GM23248 (cell line): ENCODE measurements at places on chromosomes 12 and 14.

DNA sequence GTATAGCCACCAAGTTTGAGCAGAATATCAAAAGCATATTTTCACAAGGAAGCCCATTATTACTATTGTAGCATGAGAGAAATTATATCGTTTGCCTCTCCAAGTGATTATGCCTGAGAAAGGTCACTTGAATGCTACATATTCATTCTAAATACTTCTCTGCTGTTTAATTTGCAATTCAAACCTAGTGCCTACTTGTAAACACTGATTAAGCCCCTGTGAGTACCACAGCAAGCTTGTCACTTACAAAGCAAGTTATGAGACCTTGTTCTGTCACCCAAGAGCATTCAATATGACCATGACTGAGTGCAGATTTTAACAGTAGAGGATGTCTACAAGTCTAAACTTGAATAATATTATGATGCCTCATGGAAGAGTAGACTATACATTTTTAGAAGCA lies 124.7 kb upstream of the SSTR1 start:
- DNase-seq: no peak

GRCh38 chr14:48568688-48569087 lies 893.3 kb upstream of the MDGA2 start:
- no peak for DNase-seq

DNA sequence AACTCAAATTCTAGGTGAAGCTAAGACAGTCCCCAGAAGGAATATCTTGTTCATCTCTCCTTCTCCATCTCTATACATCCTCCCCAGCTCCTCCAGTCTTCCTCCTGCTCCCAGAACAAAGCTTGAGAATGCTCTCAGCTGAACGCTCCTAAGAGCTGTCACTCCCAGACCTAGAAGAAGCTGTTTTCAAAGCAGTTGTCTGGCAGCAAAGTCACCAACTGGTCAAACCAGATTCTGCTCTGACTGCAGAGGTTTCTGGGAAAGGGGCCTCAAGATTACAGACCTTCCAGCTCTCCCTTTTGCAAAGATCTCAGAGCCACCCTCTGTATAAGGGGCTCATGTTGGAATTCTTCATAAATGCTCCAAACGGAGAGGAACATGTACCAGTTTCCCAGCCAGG lies 9.6 kb upstream of the HSPB8 start:
- no peak for DNase-seq

DNA sequence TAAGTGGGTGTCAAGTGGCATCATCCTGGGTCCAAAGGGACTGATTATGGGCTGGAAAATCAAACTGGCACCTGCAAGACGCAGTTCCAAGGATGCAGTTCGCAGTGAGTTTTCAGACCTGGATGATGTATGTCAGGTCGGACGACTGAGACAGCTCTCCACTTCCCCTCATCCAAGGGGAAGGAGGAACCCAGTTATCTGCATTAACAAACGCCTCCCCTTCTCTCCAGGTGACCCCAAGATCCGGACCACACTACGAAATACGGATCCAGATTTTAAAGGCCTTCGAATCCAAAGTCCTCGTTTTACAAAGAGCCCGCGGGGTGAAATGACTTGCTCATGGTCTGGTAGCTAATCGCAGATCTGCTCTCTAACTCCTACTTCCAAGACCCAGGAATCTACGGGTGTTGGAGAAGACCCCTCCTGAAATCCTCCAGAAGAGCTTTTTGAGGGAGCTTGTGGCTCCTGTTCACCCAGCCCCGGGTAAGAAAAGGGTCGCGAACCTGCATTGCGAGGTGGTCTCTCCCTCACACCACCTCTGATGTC lies 460 bp upstream of the SYNE2 start:
- DNase-seq: peak; percentile 45

DNA sequence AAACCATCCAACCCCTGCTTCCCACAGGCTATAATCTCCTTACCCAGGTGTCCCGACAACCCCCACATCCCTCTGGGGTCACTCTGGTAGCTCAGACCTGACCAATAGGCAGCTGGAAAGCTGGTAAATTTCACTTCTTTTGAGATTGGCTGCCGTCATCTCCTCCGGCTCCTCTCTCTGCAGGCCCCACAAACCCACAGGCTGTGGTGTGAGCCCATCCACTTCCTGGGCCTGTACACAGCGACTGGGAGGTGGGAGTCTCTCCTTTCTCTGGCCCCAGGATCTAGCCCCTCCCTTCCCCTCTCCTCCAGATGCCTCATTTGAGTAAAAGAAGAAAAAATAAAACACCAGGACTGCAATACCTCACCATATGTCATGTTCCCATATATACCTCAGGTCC lies 709 bp downstream of the INHBC start:
- no peak for DNase-seq

- DNase-seq: peak; percentile 31
Observed at GRCh38 chr14:100532906-100533655, 54.1 kb downstream of the BEGAIN start.

DNA sequence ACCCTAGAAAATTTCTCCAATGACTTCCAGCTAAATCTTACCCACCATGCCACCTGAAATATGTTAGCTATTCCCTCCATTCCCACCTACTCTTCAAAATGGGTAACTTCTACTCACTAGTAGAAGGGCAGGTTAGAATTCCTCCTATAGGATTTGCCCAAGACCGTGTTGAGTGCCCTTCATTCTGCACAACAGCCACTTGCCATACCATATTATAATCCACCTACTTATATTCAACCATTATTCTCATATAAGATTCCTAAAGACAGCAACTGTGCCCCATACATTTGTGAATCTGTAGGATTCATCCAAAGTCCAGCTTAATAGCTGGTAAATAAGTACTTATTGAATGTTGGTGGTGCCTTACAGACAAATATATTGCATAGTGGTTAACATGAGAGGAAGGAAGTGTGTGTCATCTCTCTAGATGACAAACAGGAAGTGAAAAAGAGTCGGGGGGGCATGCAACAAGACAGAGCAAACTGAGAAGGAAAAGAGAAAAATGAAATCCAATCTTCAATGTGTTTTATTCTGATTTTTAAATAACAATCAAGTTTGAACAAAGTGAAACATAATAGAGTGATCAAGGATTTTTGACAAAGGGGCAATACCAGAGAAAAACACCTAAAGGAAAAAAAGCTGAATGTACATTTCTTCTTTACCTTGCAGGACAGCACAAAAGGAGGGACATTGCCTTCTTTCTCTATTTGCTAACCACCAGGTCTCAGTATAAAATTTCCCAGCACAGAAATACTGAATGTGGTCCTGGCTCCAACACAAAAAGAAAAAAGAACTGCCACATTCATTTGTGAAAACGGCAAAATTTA lies 389.3 kb upstream of the USP15 start:
- no peak for DNase-seq

DNA sequence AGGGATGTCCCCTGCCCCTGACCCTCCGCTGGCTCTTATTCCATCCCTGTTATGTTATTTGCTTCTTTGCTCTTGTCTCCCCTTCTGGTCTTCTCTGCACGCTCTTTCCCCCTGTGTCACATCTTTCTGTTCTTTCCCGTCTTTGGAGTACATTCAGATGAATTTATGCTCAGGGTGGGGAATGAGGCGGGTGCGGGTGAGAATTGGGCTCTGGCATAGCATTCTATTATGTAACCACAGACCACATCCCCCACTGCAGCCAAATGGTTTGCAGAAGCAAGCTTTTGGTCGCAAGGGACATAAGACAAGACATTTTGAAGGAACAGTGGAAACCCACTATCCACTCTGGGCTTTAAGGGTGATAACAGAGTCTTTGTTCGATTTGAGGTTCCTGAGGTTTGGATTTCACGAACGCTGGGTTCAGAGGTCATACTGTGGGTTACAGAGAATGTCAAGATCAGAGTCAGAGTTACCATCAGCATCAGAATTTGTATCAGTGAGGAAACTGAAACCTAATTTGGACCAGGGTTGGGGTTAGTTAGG lies 3.8 kb downstream of the ENDOU start:
- DNase-seq: no peak

DNA sequence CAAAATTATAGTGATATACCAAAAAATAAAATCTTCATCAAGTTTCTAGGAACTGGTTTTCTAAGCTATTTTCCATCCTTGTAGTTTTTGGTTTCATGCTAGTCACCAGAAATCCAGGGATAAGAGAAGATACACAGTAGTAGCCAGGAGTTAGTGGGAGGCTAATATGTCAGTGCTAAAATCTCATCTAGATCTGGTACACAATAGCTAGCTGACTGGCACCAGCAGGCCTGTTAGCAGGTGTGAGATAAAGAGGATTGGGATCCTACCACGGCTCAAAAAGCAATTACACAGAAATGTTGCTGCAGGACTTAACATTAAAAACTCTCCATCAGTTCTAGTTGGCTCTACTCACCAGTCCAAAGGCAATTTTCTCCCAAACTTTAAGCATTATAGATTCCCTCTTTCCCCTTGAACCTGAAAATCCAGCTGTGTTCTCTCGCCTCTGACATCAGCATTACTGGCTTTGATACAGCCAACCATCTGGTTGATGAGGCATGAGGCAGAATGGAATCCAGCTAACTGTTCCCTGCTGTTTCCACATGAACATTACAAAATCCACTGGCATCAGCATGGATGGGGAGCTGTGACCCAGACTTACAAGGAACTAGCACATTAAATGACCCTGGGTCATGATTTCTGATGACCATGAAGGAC lies 41.8 kb upstream of the CCDC196 start:
- DNase-seq: peak; percentile 35

DNA sequence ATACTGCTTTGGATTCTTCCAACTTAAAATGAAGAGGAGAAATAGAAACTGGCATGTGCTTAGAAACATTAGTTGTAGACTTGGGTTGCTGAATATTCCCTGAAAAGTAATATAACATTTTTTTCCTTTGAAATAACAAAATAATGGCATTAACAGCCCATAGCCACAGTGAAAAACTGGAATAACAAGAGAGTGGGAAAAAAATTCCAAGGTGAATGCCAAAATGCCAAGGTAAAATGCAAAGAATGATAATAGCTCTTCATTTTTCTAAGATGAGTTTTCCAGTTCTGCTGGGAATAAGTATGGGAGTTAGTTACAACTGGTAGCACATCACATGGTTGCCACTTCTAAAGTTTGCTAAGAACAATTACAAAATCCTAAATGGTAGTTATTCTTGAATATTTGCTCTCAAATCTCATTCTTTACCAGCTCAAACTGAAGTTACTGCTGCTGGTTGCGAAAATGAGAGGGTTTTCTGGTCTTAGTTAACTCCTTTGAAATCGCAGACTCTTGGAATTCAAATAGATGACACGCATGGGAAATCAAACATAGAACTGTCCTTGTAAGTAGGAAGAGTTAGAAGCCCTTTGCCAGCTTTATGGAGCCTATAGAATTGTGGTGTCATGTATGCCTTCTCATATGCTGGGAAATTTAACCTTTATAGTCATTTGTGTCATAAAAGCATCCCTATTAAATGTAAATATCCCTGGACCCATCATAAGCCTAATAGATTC lies 165.0 kb upstream of the DCN start:
- peak; percentile 43 for DNase-seq

- peak; percentile 20 for DNase-seq
Observed at GRCh38 chr14:82075566-82075965, 541.9 kb upstream of the SEL1L start.

GRCh38 chr14:80930836-80931389 lies 10.6 kb downstream of the CEP128 start:
- peak; percentile 92 for DNase-seq

- DNase-seq: no peak
Observed at GRCh38 chr12:11727133-11727664, 77.7 kb downstream of the ETV6 start.

DNA sequence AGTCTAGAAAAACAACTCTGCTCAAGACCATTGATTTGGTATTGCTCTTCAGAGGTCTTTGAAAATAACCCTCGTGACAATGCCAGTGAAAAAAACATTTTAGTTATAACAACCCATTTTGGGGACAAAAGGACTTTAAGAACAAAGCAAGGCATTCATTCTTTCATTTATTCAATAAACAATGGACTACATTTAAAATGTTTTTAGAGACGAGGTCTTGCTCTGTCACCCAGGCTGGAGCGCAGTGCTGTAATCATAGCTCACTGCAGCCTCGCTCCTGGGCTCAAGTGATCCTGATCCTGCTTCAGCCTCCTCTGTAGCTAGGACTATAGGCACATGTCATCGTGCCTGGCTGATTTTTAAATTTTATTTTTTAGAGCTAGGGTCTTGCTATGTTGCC lies 7.7 kb upstream of the KICS2 start:
- no peak for DNase-seq

GRCh38 chr12:31962076-31962475 lies 2.9 kb downstream of the RESF1 start:
- no peak for DNase-seq

DNA sequence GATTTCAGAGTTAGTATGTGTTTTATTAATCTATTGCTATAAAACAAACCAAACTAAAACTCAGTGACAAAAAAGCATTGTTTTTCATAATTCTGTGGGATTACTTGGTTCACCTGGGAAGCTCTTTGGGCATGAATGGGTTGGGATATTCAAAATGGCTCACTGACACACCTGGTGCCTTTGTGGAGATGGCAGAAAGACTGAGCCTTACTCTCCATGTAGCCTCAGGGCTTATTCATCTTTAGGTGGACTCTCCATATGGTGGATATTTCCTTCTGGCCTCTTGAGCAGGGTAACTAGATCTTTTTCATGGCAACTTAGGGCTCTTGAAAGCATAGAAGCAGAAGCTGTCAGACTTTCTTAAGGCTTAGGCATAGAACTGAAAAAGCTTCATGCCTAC lies 1102.8 kb upstream of the SEL1L start:
- no peak for DNase-seq

GRCh38 chr12:69324797-69325466 lies 23.2 kb upstream of the LYZ start:
- no peak for DNase-seq

DNA sequence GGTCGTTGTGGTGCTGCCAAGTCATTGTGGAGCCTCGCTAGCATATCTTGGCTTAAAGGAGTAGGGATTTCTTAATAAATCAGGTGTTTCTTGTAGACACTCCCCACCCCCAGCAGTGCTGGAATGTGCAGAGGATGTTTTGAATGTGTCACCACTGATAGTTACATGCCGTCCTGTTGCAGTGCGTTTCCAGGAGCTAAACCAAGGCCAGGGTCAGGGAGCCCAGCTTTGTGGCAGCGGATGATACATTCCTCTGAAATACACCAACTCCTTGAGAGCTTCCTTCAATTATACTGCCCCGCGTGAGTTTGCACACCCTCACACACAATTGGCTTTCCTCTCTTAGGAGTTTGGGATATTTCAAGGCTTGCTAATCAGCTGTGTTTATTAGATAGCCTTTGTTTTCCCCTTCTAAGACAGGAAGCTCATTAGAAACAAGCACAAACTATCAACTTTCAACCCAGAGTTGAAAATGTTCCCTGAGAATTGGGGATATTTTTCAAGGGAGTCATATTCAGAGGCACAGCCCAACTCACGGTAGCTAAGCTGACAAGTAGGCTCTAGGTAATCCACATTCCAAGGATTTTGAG lies 154.9 kb downstream of the C12orf75 start:
- peak; percentile 75 for DNase-seq
